Epithelial cell of proximal tubule (primary cell): ENCODE measurements at places on chromosomes 6 and 20. TPM values are rescaled to one million over a fixed set of nuclear protein-coding genes. Genes with fewer than 3 reads are reported as not detected.

GRCh38 chr20:51092338-51092737 is 69.4 kb upstream of the KCNG1 start:
- no peak for DNase-seq

DNA sequence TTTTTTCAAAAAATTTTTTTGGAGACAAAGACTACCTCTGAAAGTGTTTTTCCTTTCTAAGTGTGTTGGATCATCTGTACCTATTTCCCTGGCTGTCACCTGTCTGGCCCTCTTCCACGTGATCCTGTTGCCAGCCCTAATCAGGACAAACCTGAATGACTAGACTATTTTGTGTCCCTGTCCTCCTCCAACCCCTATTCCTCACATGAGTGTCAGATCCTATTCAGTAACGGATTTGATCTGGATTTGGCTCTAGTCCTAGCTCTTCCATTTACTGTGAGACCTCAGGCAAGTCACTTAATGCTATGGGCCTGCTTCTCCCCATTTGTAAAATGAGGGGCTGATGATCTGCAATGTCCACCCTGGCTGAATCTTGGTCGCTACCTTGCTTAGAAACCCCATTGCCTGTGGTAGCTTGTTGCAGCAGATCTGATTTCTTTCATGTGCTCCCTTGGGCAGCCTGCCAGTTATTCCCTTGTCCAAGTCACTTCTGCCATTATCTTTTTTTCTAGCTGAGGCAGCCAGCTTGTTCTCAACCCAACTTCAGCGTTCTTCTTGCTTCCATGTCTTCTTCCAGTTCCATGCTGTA is 4.8 kb downstream of the PHF20 start:
- DNase-seq: no peak

DNA sequence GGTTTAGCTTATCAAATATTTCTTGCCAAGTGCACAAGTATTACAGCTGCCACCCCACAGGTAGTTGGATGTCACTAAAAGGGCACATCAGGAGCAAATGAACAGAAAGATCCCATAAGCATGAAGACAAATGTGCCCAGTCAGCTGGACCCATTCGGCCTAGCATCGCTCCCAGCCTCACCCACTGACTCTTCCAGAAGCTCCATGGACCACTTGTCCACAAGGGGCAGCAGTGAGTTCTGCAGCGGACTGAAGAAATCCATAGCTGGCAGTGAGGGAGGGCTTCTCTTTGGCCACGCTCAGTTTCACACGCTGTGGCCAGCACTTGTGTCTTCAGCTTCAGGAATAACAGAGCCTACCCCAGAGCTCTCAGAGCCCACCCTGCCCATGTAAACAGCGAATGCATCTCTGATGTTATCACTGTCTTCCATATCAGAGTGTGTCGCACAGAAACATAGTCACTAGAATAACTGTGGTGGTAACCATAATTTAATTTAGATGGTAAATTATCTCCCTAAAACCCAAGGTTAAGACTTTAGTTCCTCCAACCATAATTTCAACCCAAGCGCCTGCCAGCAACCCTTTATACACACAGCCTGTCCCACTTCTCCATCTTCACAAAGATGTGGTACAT is 15.8 kb downstream of the CGA start:
- peak; percentile 6 for DNase-seq

GRCh38 chr6:39419607-39420006 is 97.1 kb upstream of the KCNK16 start:
- DNase-seq: no peak

- DNase-seq: no peak
These were observed 199.8 kb downstream of the DLL1 start for GRCh38 chr6:170091000-170091638.

DNA sequence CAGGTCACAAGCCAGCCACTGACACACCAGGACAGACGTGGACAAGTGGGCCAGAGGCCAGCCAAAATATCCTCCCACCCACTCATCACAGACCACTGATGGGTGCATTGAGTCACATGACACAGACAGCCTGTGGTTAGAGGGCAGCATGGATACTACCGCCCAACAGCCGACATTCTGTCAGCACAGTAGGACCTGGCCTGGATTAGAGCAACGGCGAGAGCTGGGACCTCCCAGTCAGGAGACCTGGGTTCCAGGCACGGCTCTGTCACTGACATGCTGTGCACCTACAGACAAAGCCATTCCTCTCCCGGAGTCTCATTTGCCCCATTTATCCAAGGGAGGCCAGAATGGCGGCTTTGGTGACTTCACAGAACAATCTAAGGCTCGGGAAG is 8.0 kb downstream of the ZNF335 start:
- no peak for DNase-seq

DNA sequence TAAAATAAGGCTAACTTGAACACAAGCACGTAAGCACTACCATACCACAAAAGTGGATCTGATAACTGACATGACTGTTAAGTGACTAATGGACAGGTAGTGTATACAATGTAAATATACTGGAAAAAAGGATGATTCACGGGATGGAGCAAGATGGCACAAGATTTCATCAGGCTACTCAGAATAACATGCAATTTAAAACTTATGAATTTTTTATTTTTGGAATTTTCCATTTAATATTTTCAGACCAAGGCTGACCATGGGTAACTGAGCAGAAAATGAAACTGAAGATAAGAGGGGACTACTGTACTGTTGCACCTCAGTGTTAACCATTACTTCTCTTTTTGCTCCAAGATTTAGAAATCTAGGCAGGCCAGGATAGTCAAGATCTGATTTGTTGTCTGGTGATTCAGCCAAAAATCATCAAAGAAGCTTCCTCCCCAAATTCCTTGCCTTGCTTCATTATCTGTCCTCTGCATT is 45.4 kb downstream of the TPBG start:
- no peak for DNase-seq

- DNase-seq: no peak
These were observed 75.6 kb upstream of the HS3ST5 start for GRCh38 chr6:114418304-114418972.

DNA sequence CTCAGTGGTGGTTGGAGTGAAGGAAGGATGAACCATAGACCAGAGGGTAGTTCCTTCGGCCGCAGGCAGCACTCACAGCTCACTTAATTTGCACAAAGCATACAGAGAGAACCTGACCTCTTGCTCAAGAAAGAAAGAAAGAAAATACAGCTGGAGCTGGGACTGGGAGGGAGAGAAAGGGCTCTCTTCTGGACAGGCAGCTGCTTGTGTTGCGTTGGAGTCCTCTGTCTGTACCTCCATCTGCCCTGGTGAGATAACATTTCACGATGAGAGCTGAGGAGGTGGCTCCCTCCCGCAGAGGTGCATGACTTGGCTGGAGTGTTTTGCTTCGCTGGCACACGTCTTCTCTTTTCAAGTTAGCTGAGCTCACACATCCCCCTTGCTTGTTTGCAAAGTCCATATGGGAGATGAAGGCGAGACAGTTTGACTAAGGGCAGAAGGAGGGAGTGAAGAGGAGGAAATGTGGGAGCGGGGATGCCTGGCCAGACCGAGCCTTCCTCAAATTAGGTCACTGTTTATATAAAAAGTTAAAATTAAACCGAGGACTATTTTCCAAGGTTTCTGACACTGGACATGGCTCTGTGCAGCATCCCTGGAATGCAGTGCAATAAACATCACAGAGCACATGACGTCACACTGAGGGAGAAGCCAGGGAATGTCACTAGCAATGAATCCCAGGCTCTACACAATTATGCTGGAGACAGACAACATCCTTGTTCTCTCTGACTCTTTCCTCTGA is 359.4 kb downstream of the CD83 start:
- DNase-seq: peak; percentile 86

- DNase-seq: no peak
These were observed 569.7 kb upstream of the MARCKS start for GRCh38 chr6:113287396-113287795.

DNA sequence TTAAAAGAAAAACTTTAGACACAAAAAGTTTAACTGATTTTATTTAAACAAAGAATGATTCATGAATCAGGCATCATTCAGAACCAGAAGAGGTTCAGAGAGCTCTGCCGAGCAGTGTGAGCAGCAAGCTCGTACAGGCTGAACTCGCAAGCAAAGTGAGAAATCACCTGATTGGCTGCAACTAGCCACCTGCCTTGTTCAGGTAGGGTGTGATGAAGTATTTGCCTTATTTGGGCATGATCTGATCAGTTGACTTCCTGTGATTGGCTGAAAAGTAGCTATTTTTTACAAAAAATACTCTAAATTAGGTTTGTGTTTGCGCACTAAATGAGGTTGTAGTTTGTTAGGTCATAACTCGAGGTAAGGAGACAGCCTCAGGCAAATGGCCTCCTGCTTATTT is 80.7 kb downstream of the HIVEP1 start:
- no peak for DNase-seq

DNA sequence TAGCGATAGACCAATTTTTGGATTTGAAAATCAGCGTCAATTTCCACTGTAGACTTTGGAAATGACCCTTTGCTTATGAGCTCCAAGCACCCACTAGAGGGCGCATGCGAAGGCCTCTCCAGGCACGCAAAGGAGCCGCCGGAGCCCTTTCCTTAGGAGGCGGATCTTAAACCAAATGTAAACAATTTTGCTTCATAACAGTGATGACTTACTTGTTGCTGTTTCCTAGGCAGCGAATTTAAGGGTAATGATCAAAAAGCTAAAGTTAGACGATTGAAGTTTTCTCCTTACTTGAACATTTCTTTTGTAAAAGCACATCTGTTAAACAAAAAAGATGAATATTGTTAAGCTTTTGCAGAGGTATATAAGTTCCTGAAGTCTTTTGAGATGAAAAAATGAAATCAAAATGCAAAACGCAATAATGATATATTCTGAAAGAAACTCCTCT is 29.2 kb upstream of the EXOC2 start:
- no peak for DNase-seq

GRCh38 chr6:78864957-78865356 is 2.4 kb upstream of the IRAK1BP1 start:
- DNase-seq: no peak

DNA sequence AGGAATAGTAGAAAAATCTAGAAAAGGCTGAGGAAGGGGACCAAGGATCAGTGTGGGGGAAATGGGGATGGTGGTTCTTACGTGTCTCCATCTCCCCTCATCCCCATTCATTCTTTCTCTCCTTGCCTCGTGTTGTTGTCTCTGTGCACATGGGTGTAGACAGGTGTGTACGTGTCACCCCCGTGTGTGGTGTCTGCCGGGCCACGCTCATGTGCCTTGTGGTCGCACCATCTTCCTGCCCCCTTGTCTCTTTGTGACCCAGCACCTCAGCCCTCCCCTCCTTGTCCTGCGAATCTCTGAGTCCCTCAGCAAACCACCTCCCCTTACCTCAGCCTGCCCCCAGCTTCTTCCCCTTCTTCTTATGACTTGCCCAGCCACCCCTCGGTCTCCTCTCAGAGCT is 39.4 kb downstream of the FOXP4 start:
- no peak for DNase-seq

GRCh38 chr20:45164906-45165305 is 9.8 kb upstream of the PI3 start:
- no peak for DNase-seq

GRCh38 chr20:48995589-48995988 is 50.5 kb upstream of the CSE1L start:
- no peak for DNase-seq

GRCh38 chr6:163955096-163955495 is 540.6 kb downstream of the QKI start:
- DNase-seq: no peak

DNA sequence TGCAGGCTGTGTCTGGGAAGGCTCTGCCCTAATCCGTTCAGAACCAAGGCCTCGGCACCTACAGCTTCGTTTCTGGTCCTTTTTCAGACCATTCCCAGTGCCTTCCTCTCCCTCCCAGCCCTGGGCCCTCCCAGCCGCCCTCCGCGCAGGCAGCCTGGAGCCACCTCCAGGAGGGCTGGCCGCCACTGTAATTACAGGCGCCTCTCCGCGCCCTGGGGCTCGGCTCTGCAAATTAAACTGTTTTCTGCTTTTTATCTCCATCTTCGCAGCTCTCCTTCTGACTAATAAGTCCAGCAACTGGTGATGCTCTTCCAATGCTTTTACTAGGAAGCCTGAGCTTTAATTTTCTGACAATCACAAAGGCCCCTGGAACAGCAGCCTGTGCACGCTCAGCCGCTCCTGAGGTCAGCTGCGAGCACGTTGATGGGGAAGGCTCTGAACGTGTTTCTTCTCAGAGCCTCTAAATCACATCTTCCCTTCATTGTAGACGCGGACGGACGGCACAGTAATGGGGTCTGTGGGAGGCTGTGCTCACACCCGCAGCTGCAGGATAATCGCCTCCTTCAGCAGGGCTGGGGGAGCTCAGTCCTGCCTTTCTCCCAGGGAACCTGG is 194.6 kb downstream of the DLL1 start:
- DNase-seq: no peak

DNA sequence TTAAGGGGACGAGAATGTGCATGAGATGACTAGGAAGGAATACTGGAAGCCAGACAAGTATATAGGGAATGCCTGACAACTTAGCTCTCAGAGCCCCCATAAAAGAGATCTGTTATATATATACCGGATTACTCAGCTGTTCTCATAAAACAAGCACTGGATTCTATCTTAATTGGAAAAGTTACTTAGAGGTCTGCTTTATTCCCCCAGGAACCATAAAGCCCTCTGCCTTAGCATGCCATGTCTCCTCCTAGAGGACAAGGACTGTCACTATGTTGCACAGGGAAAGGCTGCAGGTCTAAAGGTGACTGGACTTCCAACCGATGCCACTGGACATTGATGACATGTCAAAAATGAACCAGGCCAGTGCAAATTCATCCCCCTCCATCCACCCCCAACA is 6.4 kb downstream of the EXOC2 start:
- DNase-seq: no peak

DNA sequence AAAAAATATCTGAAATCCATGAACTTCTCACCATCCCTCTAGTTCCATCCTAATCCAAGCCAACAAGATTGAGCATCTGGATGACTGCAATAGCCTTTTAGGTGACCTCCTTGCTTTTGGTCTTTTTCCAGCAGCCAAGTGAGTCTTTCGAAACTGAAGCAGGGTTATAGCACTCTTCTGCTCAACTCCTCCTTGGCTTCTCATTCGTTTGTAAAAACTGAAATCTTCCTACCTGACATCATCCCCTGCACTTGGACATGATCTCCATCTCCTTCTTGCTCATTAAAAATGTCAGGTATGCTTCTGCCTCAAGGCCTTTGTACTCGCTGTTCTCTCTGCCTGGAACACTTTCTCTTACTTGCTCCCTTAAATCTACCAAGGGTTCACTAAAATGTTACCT is 46.0 kb downstream of the STX7 start:
- DNase-seq: no peak

Gene TINAG
- 14.1 and 17.9 TPM in 2 replicates for total RNA-seq

Gene OXT
- total RNA-seq: 0.43 TPM in 1 of 2 replicates, not detected in the other

Gene ADGRB3
- total RNA-seq: 3.0 and 4.7 TPM in 2 replicates

Gene CDH26
- total RNA-seq: 0.29 TPM in 1 of 2 replicates, not detected in the other

Gene CLIC5
- 0.58 and 5.2 TPM in 2 replicates for total RNA-seq

Gene WFDC9
- not detected in 2 replicates for total RNA-seq

Gene SYCP2
- 0.29 and 1.2 TPM in 2 replicates for total RNA-seq

Gene DYNLT1
- 223 and 295 TPM in 2 replicates for total RNA-seq

Gene C2
- not detected in 2 replicates for total RNA-seq

Gene B3GAT2
- total RNA-seq: under 0.01 TPM in 1 of 2 replicates, not detected in the other

Gene COL10A1
- total RNA-seq: not detected in 2 replicates

Gene GLP1R
- total RNA-seq: 0.07 TPM in 1 of 2 replicates, not detected in the other

Gene ESR1
- total RNA-seq: not detected in 2 replicates

Gene GMPR
- total RNA-seq: 0.81 and 1.2 TPM in 2 replicates

Gene IRAK1BP1
- total RNA-seq: 2.8 and 3.6 TPM in 2 replicates

Gene ADGRF4
- total RNA-seq: 1.5 and 3.4 TPM in 2 replicates

Gene ULBP2
- 5.3 and 16.0 TPM in 2 replicates for total RNA-seq

Gene ZC3H12D
- 0.07 and 0.17 TPM in 2 replicates for total RNA-seq
